ENCODE measurements at places on chromosomes 12 and 14. TPM values are rescaled to one million over a fixed set of nuclear protein-coding genes. Genes with fewer than 3 reads are reported as not detected.

DNA sequence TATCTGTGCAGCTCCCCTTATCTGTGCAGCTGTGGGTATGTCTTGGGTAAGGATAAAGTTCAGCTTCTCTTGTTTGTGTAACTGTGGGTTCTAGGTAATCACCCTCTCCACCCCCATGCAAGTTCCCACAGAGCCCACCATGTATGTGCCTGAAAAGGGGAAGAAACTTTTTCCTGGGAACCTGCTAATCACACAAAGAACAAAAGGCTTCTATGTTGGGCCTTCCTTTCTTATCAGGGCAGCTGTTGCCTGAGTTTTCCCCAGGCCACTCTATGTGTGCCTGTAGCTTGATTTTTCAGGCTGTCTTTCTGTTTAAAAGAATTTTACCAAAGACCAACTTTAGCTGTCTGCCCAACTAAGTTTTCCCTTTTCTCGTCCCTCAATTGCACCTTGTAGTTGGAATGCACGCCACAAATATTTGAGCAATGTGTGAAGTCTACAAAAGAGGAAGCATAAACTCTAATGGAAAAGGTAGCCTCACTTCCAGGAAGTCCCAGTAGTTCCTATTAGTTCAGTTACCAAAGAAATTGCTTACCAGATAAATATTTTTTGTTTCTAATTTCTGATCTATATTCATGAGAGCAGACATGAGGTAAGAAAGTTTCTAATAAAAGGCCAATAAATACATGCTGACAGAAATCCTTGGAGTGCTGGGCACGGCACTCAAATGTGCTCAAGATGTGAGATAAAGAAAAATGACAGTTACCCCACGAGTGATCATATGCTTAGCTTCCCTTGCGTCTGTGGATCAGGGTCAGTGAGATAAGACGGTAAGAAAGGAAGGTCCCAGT lies 2.7 kb upstream of the GALC start:
- no peak for DNase-seq

DNA sequence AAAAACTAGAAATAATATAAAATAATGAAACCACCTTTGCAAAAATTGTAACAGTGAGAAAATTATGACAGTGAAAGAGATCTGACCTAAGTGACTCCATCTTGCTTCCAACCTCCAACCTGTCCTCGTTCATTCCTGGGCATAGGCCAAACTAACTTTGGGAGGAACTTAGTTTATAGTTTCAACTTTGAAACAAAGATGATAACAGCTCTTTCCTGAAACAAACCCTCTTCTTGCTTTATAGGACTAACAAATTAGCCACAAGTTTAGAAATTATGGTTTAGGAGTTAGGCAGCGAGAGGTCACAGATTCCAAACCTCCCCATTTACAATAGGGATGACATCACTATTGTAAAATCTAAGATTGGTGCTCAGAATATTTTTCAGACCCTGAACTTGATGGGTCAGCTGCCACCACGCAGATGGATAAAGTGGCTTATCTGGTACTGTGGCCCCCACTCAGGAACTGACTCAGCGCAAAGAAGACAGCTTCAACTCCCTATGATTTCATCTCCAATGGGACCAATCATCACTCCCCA lies 32.8 kb upstream of the OR10AD1 start:
- DNase-seq = no peak

- DNase-seq = no peak
These were observed 250.1 kb downstream of the DIO2 start for GRCh38 chr14:79961197-79961596.

Gene ATG14
- total RNA-seq = 22.2 TPM

Gene TSPAN19
- total RNA-seq = 0.27 TPM
